ENCODE measurements at places on chromosomes 7 and 10.

- DNase-seq, result no peak
Observed at GRCh38 chr10:102632394-102633111, 11.7 kb upstream of the TRIM8 start.

DNA sequence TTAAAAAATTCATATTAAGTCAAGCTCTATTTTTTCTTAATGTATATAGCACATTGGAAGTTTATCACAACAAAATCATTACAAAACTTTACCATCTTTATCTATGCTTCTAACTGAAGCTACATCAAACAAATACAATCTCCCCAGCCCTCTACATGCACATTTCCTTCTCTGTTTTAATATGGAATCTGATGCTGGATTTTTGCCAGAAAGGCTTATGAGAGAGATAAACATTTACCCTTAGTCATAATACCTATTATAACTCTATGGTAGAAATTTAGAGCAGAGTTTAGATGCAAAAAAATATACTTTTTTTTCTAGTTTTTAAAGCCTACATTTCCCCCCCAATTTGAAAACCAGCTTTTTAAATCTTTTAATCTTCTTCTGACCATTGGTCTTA is 1198.6 kb downstream of the GATA3 start:
- DNase-seq, result no peak

DNA sequence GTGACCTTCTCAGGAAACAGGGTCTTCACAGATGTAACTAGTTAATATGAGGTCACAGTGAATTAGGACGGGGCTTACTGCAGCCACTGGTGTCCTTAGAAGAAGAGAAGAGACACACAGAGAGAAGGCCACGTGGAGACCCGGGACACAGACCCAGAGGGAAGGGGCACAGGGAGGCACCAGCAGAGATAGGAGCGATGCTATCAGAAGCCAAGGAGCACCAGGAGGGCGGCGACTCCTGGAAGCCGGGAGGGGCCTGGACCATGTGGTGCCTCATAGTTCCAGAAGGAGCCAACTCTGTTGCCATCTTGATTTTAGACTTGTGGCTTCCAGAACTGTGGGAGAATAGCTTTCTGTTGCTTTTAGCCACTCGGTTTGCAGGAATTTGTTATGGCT is 505.9 kb downstream of the TCERG1L start:
- DNase-seq, result no peak

GRCh38 chr7:1027242-1028043 is 16.9 kb upstream of the GPR146 start:
- no peak for DNase-seq

DNA sequence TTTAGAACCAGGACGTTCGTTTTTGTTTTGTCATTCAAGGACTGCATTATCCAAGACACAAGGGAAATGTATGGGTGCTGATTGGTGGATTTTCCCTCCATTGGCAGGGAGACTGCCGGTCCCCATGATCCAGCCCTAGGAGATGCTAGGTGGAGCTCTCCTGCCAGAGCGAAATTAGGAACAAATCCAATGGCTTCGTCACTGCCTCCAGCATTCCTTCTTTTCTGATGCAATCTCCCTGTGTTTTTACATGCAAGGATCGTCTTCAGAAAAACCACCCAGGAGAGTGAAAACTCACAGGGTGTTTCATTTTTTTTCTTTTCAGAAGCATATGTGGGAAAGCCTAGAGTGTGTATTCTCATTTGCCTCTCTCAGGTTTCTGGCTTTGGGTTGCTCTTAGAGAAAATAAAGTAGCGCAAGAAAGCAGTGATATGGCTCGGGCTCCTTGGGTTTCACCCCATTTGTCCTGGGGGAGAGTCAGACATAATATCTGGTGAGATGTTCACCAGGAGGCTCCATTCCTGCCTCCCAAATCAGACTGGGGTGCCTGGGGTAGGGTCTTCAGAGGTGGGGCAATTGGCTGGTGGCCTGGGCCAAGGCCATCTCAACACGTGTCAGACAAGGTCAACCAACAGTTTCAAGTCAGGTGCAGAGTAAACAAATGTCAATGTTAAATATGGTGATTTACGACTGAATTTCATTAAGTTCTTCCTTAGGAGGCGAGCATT is 450.9 kb upstream of the MKI67 start:
- no peak for DNase-seq

DNA sequence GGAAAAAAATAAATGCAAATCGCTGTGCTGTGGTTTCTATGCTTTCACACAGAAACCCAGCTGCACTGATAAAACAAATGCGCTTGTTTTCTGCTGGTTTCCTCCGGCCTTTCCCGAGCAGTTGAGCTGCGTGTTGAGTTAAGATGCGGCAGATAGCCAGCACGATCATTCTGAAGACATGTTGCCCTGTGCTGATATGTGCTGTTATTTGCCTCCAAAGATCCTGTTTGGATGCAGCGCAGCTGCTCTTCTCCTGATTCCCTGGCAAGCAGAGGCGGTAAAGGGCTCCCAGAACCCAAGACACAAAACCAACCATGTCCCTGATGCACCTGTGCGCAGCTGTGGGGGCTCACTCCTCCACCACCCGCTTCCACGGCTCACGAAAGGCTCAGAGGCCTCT is 225.4 kb downstream of the PAXIP1 start:
- no peak for DNase-seq

- DNase-seq, result no peak
Observed at GRCh38 chr10:52499281-52499680, 185.2 kb downstream of the DKK1 start.

DNA sequence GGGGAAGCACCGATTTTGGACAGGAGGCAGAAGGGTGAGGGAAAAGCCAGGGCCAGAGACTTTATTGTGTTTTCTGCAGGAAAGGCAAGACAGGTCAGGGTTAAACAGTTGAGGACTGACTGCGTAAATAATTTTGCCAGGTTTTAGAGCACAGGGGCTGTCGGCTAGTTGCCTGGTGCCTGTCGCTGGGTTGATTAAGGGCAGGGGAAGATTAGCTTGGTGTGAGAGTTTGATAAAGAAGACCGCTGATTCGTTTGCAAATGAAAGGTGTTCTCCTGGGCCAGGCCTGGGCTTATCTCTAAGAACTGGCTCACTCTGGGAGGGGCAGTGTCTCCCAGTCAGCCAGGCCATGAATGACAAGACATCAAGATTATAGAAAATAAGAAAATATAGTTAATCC is 75.6 kb downstream of the SLC37A3 start:
- no peak for DNase-seq

DNA sequence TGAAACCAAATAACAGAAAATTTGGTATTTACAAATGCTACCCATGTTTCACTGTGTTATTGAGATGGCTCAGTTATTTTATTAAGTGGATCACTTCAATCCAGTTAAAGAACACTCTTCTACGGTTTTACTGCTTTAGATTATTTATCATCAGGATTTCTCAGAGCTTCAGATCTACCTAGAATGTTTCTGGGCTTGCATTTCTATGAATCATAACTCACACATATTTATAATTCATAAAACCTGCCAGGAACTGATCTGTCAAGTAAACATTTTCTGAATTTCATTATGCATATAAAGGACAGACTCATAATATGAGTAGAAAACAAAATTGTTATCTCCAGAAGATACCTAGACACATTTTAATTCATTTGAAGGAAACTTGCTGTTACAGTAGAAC is 1172.3 kb upstream of the LRRTM3 start:
- no peak for DNase-seq

All from SJSA1 (cell line).